G401 (cell line): ENCODE measurements at places on chromosomes 1 and 21. TPM values are rescaled to one million over a fixed set of nuclear protein-coding genes. Genes with fewer than 3 reads are reported as not detected.
A peak's percentile ranks its signal among the peaks of the same experiment; 100 is the strongest.

Gene DYNLT4
- total RNA-seq: 2.9 and 14.6 TPM in 2 replicates

Gene CHIT1
- total RNA-seq: not detected in 2 replicates

Gene DCDC2B
- not detected in 2 replicates for total RNA-seq

Gene PLA2G5
- not detected in 2 replicates for total RNA-seq

DNA sequence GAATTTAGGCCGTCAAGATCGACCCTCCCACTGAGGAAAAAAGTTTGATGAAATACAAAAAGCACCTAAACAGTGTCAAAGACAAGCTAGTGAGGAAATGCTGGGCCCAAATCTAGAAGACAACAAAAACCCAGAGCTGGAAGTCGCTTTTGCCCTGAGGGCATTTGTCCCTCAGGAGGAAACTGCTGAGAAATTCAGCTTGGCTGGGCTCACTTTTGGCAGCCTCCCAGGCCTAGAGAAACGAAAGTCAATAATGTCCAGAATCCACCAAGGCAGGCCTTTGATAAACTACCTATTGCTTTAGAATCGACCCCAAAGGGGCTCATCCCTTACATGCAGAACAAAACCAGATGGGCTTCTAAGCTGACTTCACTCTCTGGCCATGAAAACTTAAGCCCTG, 38.9 kb downstream of the SYT2 start:
- DNase-seq: peak; percentile 45

DNA sequence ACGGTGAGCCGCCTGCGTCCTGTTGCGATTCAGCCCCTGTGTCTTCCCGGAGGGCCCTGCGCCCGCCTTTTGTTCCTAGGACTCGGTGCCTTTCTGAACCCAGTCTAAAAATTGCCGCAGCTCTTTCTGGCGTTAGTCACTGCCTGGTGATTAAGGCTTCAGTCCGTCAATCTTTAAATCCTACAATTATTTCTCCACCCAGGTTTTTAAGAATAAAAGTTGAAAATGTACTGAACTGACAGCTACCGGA, 16.2 kb upstream of the PDXK start:
- DNase-seq: no peak

GRCh38 chr1:180905927-180906326, 6.8 kb upstream of the KIAA1614 start:
- DNase-seq: no peak

DNA sequence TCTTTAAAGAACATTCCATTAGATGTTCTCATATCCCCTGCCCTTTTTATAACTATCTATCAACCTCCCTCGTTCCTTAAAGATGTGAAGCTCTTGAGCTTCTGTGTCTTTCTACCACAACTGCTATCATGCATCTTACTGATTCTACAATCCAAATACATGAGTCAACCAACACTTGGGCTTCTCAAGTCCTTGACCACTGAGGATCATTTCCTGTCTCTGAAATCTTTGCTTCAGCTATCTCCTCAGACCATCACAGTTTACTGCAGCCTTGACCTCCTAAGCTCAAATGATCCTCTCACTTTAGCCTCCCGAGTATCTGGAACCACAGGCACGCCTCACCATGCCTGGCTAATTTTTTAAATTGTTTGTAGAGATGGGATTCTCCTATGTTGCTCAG, 75.2 kb downstream of the FMO4 start:
- no peak for DNase-seq

DNA sequence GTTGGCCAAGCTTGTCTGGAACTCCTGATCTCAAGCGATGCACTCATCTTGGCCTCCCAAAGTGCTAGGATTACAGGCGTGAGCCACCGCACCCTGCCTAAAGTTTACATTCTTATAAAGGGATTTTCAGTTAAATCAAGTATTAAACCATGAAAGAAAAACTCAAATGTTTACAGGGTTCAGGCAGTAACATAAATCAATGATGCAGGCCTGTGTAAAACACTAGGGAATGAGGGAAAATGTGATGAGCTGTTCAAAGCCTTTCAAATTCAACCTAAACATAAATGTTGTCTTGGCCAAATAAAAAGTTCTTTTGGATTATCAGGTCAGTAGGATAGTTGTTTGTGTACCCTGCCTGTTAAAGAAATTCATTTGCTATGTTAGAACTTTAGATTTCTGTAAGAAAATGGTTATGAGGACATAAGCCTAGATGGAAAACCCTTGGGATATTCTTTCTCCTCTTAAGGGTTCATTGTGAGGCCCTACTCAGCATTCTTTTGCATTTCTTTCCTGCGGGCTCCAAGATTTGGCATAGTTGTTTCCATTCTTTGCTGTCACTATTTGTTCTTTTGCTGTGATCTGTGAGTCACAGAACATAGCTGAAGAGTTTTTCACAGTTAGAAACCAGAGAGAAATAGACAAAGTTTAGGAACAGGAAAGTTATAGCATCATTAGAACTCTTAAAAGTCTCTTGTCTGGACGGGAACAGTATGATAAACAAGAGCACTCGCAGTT, 8.9 kb upstream of the ZRANB2 start:
- DNase-seq: no peak

DNA sequence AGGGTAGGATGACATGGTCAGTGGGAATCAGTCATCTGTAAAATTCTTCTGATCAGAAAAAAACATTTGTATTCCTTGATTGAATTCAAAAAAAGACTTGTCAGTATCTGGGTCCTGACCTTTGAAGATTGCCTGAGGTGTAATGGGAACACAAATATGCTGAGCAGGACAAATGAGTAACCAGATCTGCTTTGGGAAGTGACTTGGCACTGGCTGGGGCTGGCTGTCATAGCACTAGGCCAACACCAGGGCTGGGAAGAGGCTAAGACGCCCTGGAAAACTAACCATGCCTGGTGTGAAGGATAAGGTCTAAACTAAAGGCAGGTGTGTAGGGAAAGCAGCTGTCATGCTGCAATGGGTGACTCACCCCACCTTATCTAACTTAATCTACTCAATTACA, 452.9 kb upstream of the BEND5 start:
- DNase-seq: no peak

DNA sequence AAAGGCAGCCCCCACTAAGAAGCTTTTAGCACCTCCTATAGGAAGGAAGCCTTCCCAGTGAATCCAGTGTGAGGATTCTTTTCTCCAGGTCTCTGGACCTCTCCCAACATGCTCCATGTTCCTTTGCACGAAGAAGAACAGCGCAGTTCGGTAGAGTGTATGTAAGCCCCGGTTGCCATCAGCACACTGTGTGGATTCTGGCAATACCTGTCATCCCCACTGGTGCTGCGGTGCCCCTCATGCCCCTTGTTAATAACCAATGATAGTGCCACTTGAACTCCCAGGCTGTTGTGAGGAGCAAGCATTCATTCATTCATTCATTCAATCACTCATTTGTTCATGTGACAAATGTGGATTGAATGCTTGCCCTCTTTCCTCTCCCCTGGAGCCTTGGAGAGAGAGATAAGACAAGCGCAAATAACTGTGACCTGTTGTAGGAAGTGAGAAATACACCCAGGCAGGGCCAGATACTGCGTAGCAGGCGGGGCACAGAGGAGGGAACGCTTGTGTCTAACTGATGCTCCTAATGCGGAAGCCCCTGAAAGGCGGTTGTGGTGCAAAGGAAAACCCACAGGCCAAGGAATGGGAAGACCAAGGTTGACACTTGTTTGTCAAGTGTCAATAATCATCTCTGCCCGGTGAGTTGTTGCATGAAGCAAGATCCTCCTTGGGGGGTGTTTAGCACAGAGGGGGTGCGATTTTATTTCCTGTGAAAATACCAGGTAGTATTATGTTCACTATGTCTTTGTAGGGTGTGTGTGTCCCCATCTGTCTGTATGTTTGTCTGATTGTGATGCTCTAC, 9.8 kb downstream of the LGR6 start:
- no peak for DNase-seq

GRCh38 chr1:161935264-161935663, 88.4 kb downstream of the OLFML2B start:
- no peak for DNase-seq

- DNase-seq: no peak
Observed at GRCh38 chr1:166692346-166692745, 146.9 kb upstream of the POGK start.

DNA sequence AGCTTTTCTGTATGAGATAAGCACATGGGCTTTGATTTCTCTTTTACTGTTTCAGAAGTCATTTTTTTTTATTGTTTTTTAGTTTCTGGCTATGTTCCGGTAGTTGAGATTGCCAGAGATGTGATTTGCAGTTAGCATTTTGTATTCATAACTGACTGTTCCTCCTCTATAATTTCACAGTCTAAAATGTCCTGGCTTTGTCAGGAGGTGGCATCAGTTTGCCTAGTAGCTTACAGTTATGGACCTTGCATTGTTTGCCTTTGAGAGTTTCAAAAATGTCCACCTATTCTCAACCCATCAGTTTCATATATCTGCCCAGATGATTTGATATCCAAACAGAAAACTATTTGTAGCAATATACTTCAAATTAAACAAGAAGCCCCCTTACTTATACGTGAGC, 39.5 kb upstream of the ST6GALNAC3 start:
- DNase-seq: no peak

DNA sequence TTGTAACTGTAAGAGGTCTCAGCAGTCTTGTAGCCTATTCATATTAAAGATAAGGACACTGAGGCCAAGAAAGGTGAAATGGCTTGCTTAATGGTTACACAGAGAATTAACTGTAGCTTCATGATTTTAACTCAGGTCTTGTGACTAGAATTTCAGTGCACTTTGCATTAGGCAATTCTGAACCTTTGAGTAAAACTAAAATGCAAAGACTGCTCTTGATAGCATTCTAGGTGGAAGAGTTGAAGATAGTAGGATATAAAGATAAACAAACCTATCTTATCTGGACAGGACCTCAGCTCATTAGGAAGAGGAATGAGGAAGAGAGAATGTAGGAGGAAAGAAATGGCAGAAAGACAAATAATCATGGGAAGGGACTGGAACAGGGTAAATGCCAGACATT, 68.6 kb upstream of the RGL1 start:
- DNase-seq: no peak

DNA sequence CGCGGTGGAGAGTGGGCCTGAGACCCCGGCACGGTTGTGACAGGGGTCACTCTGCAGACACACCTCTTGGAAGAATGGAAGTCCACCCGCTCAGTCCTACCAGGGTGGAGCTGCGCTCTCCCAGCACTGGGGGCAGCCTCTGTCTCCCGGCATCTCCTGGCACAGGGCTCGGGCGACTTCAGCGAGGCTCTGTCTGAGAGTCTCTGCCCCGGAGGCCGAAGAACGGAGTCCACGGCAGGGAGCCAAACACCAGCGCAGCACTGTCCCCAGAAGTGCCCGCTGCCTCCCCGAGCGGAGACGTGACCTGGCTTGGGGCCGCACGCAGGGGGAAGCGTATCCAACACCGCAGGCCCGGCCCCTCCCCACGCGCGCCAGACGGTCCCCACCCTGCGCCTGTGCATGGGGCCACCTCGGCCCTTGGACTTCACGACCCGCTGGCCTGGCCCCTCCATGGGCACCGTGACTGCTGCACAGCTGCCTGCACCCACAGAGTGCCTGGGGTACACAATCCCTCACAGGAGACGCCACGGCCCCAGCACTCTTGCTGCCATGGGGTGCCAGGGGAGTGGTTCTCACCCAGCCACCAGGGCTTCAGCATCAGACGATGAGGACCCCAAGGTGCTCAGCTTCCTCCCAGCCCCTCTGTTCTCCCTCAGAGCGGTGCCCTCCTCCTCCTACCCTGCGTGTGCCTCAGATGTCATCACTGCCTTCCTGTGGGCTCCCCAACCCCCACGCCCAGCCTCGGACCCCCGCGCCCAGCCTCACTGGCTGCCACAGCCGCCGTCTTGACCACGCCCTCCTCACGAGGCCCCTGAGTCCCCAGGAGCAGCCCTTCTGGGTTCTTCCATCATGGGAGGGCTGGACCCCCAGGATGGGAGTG, 14.9 kb upstream of the RNF223 start:
- DNase-seq: no peak

DNA sequence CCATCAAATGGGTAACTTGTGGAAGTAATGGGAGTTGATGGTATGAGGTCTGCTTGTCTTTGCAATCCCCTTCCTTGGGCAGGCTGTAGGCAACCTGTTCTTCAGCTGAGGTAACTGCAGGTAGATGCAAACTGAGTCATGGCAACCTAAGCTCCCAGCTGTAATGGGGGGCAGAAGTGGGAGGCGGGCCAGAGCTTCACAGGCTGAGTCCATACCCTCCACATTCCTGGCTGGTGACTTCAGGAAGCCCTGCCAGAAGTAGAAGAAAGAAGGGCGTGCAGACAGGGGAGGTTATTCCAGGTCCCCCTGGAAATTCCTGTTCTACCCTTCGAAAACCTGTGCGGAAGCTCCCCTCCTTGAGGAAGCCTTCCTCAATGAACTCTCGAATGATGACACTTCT, 44.9 kb downstream of the ARHGEF11 start:
- no peak for DNase-seq

DNA sequence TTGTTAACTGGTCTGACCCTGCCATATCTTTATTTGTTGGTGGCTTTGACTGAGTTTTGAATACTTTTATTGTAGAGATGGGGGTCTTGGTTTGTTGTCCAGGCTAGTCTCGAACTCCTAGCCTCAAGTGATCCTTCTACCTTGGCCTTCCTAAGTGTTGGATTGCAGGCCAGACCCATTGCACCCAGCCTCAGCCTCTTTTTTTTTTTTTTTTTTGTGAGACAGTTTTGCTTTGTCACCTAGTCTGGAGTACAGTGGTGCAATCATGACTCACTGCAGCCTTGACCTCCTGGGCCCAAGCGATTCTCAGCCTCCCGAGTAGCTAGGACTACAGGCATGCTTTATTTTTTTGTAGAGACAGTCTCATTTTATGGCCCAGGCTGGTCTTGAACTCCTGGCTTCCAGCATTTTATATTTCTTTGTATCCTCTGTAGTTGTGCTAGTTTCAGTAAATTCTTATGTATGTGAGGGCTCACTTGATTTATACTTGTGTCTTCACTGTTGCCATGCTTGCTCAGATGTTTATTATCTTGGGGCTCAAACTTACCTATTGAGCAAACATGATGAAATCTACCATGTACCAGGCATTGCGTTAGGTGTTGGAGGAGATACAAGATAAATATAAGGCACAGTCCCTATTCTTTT, 24.1 kb downstream of the THRAP3 start:
- DNase-seq: no peak

GRCh38 chr1:16013220-16013907, 4.5 kb downstream of the HSPB7 start:
- DNase-seq: peak; percentile 20
